ENCODE measurements at places on chromosomes 12 and 14.

DNA sequence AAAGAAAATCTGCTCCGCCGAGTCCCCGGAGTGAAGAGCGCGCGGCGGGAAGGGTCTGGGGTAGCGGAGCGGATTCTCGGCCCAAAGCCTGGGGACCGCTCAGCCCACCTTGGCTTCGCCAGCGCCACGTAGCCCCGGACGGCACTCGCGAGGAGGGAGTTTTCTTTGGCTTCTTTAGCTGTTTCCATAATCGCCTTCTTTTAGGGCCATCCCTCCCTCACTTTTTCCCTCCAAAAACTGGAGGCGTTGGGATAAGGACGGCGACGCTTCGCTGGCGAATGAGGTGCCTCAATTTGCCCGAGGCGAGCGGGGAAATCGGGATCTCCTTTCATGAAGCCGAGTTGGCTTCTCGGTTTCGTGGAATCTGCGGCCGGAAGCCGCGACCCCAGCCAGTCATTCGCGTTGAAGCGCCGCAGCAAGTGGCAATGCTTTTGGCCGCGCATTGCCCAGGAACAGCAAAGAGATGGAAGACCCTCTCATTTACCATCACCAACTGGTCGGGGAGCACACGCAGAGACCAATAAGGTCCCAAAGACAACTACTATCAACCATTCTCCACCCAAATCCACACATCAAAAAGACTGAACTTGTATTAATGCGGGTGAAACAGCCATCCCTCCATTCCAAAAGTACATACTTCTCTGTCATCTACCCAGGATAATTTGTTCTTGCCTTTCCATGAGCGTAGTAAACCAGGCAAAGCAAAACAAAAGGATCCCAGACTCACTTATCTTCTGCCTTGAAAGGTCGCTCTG, 8.4 kb upstream of the SIX1 start:
- H3K4me1 ChIP-seq: peaks cover 44% of the 10 kb centered on the region
- H3K36me3 ChIP-seq: no peaks in the 10 kb centered on the region
- DNase-seq: peak; percentile 69

- H3K27ac ChIP-seq: no peak overlapping the region
- DNase-seq: no peak
- H3K4me3 ChIP-seq: no peak overlapping the region
- no peaks in the 10 kb centered on the region for H3K27me3 ChIP-seq
These were observed 48.5 kb upstream of the SLC2A13 start for GRCh38 chr12:40154381-40154780.

DNA sequence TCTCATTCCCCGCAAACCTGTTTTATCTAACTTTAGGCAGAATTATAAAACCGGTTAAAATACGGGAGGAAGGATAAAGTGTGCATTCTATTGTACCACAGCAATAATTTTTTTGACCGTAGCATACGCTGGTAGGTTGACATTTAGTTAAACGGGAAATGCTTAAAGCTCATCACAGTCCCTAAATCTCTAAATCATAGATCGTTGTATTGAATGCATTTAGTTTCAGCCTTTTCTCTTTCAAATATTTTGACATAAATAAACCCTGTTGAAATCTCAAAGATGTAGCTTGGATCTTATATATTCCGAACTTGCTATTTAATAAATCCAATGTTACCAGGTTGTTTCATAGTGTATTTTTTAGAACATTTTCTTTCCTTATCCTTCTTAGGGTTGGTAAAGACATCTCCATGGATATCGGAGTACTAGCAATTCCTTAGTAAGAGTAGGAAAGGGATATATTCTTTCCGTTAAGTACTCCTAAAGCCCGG, 798 bp downstream of the CLEC2B start:
- DNase-seq: no peak
- H3K4me1 ChIP-seq: peaks cover 19% of the 10 kb centered on the region
- H3K36me3 ChIP-seq: no peaks in the 10 kb centered on the region
- H3K4me3 ChIP-seq: no peak overlapping the region
- H3K27ac ChIP-seq: no peak overlapping the region

- no peak overlapping the region for H3K4me3 ChIP-seq
- no peaks in the 10 kb centered on the region for H3K36me3 ChIP-seq
- H3K27me3 ChIP-seq: no peaks in the 10 kb centered on the region
- H3K27ac ChIP-seq: no peak overlapping the region
These were observed 8.6 kb upstream of the KRT8 start for GRCh38 chr12:52913431-52913821.

DNA sequence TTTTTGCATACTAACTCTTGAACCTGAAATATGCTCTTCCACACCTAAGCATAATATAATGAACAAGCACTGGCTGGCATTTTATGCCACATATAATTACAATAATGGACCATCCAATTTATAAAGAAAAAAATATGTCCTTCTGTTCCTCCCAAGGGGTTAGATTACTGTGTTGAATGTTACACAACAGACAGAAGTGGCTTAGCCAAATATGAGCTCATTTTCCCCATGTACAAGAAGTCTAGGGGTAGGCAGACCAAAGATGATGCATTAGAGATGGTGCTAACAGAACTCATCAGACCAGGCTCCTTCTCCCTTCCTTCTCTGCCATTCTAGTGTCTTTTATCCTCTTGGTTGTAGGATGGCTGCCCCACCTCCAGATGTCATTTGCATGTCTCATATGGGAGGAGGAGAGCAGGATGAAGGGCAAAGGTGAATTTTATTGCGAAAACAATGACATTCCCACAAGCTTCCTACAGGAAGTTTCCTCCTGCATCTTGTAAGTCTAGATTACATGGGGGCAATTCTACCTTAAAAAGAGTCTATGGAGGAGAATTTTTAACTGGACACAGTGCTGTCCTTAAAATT, 43.9 kb upstream of the SLC2A13 start:
- H3K27ac ChIP-seq: no peak overlapping the region
- no peaks in the 10 kb centered on the region for H3K4me1 ChIP-seq
- H3K4me3 ChIP-seq: no peak overlapping the region
- no peaks in the 10 kb centered on the region for H3K27me3 ChIP-seq
- H3K36me3 ChIP-seq: no peaks in the 10 kb centered on the region

DNA sequence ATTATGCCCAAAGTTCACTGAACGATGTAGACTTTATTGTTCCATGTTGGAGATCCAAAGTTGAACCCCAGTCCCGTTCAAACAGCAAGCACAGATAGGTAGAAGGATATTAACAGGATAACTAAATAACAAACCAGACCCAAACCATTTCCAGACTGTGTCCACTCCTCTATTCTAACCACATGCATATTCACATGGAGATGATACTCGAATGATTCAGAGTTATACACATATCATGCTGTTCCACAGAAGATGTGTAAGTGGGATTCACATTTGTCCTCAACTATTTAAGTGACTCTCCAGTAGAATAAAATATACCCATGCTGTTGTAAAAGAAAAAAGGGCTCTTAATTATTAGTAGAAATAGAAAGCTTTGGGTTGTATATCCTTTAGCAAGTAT, 185.9 kb downstream of the ITPR2 start:
- H3K27me3 ChIP-seq: no peaks in the 10 kb centered on the region
- H3K4me1 ChIP-seq: peaks cover 10% of the 10 kb centered on the region
- H3K36me3 ChIP-seq: peaks cover 18% of the 10 kb centered on the region

DNA sequence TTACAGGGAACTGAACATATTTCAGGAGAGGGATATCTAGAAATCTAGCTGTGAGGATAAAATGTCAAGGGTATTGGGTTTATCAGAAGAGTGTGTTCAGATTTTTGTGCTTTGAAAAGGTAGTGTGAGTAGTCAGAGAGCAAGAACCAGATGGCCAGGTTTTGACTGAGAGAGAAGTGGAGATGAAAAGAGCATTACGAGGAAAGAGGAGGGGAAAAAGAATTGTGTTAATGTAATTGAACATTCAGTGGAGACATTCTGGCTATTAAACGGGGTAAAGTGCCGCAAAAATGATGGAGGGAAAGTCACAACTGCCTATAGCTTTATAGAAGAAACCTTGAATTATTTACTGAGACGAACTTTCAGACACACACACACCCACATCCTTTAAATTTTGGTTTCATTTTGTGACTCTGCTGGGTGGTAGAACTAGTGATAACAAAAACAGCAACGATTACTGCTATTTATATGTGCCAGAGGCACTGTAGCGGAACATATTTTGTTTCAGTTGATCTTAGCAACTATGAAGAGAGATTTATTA, 213.6 kb downstream of the ERC1 start:
- H3K36me3 ChIP-seq: no peaks in the 10 kb centered on the region
- no peaks in the 10 kb centered on the region for H3K27me3 ChIP-seq
- H3K27ac ChIP-seq: peak overlapping the region; percentile 84
